Tibial nerve (tissue), 4 donors: ENCODE measurements at places on chromosomes 4 and X. TPM values are rescaled to one million over a fixed set of nuclear protein-coding genes. Genes with fewer than 3 reads are reported as not detected.

The ESX1 gene
- not detected for total RNA-seq

The TCP11X2 gene
- not detected for total RNA-seq

The TMPRSS11D gene
- total RNA-seq = not detected

The RHOXF1 gene
- not detected for total RNA-seq

The LANCL3 gene
- total RNA-seq = 1.2 TPM

The PPID gene
- total RNA-seq = 21.1 TPM

The ATP6AP1 gene
- 42.9 TPM for total RNA-seq

- DNase-seq = no peak
Observed at GRCh38 chrX:14291666-14292500, 237.5 kb upstream of the GLRA2 start.

- no peak for DNase-seq
Observed at GRCh38 chr4:136156947-136157346, 1375.3 kb downstream of the PCDH18 start.

DNA sequence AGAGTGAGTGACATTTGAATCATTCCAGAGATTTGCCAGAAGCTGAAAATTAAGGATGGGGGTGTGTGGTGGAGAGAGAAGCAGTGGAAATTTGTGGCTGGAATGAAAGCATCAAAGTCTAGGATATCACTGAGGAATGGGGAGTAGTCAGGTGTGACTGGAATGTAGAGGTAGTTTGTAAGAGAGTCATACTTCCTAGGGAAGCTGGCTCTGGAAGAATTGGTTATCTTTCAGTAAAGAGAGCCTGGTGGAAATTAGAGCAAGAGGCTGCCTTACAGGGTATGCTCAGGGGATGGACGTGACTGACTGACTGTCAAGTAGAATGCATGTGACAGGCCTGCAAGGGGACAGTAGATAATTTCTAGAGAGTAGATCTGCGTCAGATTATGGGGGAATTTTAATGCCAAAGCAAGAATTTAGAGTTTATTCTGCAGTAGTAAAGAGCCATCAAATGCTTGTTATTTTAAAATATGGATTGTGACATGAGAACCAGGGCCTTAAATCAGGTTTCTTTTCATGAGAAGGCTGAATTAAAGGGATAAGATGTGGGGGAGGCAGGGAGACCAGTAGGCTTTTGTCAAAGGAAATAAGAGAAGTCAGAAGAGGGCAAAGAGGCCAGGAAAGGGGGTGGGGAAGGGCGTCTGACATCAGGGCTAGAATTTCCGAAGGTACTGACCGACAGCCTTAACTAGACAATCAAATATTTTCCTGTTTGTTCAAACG lies 109.9 kb downstream of the AFF1 start:
- no peak for DNase-seq

DNA sequence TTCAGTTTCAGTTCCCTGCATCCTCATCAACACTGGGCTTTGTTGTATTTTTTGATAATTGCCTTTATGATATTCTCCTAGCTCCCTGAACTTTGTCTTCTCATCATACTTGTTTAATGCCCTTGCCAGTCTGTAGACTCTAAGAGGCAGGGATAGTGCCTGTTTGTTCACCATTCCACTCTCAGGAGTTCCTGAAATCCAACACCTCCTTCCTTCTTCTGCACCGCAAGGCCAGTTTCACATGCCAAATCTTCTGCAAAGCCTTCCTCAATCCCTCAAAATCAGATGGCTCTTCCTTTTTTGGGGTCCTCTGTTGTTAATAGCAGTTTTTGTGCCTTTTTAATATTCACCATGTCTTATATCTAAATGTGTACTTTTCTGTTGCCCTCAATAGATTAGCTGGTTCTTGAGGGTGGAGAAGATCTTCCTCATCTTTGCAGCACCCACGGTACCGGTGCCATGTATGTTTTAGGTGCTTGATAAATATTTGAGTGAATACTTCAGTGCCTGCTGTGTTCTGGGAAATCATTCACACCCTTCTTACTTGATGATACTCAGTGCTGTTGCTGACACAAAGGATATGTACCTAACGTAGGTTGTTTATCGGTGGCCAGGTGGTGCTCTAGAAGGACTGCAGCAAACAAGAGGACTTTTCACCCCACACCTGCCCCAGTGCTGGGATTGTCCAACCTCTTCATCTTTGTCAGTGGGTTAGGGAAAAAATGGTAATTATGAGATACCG lies 85.3 kb upstream of the LIMCH1 start:
- DNase-seq = no peak

- DNase-seq = no peak
Observed at GRCh38 chr4:66059136-66059535, 388.8 kb upstream of the EPHA5 start.

GRCh38 chr4:175470131-175470530 lies 341.9 kb downstream of the GPM6A start:
- DNase-seq = no peak

GRCh38 chr4:4724321-4724720 lies 135.1 kb upstream of the MSX1 start:
- no peak for DNase-seq

DNA sequence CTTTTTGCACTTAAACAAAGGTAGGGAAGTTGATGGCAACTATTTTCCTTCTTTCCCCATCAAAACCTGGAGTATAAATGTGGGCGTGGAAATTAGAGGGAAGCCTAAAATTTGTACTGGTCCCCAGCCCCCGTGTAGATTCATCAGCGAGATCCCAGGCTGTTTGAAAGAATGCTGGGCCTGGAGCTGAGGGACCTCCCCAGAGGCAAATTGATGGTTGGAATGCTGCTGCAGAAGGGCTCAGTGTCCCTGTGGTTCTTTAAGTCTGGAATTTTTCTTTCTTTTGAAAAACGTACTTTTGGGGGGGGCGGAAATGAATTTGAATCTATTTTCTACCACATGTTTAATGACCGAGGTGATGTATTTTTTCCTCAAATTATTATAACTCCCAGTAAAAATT lies 197.2 kb downstream of the CBR4 start:
- no peak for DNase-seq

DNA sequence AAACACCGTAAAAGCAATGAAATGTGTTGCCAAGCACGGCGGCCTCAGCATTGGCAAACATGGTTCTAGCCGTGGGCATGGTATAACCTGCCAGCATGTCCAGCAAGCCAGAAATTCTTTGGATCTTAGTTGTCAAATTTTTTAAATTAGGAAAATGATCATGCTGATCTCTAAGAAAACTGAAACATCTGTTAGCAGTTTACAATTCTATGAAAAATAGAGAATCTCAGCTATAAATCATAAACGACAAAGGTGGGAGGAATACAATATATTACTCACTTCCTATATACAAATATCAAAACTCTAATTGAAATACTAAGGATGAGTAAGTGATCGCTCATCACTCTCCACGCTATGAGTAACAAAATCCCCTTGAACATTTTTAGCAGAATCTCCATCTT lies 130.3 kb downstream of the ADGRA3 start:
- DNase-seq = no peak

- no peak for DNase-seq
Observed at GRCh38 chrX:67692246-67692645, 148.4 kb downstream of the AR start.

DNA sequence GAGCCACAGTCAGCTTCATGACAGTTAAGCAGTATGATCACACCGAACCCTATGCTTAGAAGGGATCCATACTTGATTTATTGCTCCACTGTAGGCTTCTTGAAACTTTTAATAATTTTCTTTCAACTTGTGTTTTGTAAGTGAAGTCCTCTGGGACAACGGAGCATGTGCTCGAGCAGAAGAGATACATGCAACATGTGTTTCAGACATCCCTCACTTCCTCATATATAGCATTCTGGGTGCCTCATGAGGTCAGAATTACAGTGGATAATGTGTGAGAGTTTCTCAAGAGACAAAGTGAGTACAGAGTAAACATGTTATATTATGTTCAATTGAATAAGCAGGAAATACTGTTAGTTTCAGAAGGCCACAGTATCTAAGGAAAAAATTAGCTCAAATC lies 893.2 kb downstream of the FAT4 start:
- DNase-seq = no peak

GRCh38 chr4:54842656-54843055 lies 184.9 kb downstream of the KIT start:
- no peak for DNase-seq

DNA sequence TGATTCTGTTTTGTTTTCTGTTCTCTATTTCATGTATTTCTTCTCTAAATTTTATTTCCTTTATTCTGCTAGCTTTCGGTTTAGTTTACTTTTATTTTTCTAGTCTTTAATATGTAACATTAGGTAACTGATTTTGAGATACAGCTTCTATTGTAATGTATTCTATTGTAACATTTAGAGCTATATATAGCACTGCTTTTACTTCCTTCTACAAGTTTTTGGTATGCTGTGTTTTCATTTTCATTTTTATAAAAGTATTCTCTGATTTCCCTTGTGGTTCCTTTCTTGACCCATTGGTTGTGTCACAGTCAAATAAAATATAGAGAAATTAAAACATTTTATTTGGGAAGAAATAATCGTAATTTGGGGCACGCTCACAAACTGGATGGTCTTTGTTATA lies 13.9 kb upstream of the CT47A1 start:
- DNase-seq = no peak

GRCh38 chr4:135497563-135498152 lies 1296.1 kb upstream of the PABPC4L start:
- no peak for DNase-seq

- DNase-seq = no peak
Observed at GRCh38 chr4:118287711-118288451, 64.9 kb downstream of the PRSS12 start.
